GM12892 (cell line): ENCODE measurements at places on chromosomes 7 and 10.

- DNase-seq = no peak
These were observed 496.6 kb downstream of the AUTS2 start for GRCh38 chr7:70094831-70095230.

- no peak for DNase-seq
These were observed 362.8 kb upstream of the MBL2 start for GRCh38 chr10:53135213-53135896.

- DNase-seq = no peak
These were observed 94.3 kb upstream of the MYO3A start for GRCh38 chr10:25839683-25840082.

- no peak for DNase-seq
These were observed 37.7 kb downstream of the COA1 start for GRCh38 chr7:43691611-43692010.

DNA sequence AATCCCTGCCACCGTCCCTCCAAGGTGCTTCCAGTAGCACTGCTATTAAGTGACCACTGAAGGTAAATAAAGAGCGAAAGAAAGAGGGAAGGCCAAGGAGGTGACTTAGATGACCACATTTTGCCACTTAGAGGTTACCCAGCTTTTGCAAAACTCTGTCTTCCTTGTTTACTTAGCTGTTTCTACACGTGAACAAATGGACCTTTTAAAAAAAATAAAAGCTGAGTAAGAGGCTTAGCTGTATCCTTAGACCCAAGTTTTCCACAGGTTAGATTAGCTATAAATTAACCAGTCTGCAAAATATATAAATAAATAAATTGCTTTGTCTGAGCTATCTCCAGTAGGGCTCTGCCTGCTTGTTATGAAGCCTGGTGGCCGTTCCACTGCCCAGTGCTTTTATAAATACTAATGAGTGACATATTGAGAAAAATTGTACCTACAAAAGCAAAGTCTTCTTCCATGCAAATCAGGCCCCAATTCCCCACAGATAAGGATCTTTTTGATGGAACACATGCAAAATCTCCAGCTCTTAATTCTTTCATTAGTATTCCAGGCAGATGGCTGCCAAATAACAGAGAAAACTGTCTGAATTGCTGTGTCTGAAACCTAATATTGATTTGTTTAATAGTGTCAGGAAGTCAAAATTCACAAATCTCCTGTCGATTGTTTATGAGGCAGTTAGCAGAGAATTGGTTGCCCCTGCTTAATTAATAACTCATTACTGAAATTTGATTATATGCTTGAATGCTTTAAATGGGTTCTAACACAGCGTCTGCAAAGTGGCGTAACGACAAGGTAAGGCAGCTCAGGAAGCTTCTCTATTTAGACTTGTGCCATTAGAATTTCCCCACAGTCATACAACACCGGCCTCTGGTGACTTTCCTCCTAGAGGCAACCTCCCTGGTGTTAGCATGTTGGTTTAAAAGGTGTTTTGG, 176.7 kb downstream of the EMX2 start:
- no peak for DNase-seq

GRCh38 chr7:140691376-140692045, 5.0 kb upstream of the NDUFB2 start:
- DNase-seq = no peak

DNA sequence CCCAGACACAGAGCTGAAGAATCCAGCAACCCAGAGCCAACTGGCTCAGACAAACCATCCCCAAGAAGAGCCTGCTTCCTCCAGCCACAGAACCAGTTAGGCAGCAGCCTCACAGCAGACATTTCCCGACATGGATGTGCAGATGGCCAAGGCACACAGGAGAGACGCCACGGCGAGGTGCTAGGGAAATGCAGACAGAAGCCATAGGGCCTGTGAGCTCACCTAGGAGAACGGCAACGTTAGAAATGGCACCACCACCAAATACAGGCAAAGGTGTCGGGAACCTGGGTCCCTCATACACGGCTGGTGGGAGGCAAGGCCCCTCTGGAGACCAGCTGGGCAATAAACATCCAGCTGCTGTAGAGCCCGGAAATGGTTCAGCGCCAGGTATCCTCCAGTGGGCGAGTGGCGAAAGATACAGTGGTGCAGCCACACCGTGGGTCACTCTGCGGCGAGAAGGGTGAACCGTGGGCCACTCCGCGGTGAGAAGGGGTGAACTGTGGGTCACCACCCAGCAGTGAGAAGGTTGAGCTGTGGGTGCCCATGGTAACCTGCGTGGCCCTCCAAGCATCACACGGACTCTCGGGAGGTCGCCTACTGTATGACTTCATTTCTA, 31.2 kb downstream of the JAKMIP3 start:
- DNase-seq = no peak

- no peak for DNase-seq
These were observed 2.7 kb downstream of the HTR7 start for GRCh38 chr10:90855126-90855525.

DNA sequence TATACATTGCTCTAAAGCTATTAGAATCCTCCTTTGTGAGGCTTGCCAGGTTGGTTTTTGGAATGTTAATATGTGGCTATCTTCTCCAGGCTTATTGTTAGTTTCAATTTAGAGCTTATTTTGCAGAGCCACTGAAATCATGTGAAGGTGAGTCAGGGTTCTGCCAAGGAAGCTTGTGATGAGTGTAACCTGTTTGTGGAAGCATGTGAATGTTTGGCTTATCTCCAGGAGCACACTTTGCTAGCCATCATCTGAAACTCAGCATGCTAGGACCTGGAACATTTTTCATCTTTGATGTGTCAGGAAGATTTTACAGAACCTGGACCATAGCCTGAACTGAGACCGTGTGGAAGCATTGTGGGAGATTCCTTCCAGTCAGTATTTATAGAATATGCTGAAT, 197.3 kb downstream of the PPP1R9A start:
- DNase-seq = no peak

DNA sequence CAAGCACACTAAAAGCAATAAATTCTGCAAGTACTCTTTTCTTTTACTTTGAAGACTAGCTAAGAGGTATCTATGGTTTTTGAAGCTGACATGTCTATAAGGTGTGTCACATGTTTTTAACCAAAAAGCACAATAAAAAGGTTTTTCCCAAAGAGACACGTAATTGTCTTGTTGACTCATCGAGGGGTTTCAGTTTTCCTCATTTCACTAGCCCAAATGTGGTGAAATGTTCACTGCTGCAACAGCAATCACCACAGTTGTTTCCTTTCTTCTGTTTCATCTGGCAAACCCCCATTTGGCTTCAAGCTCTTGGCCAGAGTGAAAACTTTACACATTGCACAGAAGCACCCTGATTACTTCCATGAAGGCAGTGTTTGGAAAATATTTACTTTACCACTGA, 3.8 kb upstream of the HOXA4 start:
- DNase-seq = no peak

- no peak for DNase-seq
These were observed 3.2 kb downstream of the DNAJB6 start for GRCh38 chr7:157339777-157340677.

- DNase-seq = no peak
These were observed 29.3 kb downstream of the RHOBTB1 start for GRCh38 chr10:60914690-60915141.

DNA sequence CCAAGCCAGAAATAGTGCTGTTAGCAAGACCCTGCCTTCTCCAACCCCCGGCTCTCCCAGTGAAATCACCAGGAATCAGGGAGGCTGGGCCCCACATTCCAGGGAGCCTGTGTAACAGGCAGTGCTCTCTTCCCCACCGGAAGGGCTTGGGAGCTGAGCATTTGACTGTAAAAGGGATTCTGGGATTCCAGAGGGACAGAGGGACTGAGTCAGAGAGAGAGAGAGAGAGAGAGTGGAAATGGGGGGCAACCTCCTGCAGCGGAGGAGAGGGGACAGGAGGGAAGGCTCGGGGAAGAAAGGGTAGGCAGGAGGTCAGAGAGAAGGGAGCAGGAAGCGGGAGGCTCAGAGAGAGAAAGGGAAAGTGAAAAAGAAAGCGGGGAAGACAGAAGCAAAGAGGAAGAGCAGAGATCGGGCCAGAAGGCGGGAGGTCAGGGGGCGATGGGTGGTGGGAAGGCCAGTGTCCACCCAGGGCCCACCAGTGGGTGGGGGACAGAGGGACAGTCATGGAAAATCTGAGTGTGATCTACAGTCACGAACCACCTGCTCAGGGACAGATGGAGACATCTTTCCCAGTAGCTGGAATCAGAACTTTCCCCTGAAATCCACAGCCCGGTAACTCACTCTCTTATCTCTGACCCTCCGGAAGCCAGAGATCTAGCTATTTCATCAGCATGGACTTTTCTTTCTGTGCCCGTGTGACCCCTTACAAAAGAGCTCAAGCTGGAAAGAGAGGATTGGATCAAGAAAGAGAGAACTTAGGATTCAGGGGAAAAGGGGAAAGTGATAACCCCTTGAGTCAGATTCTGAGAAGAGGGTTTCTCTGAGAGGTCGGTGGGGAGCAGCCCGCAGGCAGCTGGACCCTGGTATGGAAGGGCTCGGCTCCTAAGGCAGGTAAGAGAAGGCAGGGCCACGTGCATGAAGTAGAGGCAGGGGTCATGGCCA, 4.6 kb upstream of the SERPINE1 start:
- peak; percentile 46 for DNase-seq

DNA sequence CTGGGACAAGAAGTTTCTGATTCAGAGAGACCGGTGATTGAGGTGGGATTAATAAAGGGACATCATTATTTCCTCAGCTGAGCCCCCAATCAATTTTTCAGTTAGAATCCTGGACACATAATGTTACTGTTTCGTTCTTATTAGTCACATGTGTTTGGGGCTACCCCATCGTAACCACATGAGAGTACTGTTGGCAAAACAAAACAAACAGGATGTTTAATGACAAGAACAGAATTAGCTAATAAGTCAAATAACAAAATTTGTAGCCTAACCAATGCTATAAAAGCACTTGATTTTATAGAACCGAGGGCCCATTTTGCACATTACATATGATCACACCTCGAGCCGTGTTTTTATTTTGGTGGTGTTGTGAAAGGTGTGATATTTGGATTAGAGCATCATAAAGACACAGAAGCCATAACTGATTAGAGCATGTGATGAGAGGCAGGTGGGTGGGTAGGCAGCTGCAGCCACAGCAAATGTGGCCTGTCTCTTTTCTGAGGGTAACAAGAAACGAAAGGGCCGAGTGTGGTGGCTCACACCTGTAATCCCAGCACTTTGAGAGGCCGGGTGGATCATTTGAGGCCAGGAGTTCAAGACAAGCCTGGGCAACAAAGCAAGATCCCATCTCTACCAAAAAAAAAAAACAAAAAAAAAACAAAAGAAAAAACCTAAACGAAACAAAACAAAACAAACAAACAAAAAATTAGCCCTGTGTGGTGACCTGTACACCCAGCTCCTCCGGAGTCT, 1.8 kb upstream of the VWC2 start:
- DNase-seq = no peak

GRCh38 chr10:4887501-4887900, 61.5 kb downstream of the AKR1E2 start:
- no peak for DNase-seq

GRCh38 chr10:133249975-133250754, 12.5 kb downstream of the VENTX start:
- DNase-seq = no peak

- no peak for DNase-seq
These were observed 148.1 kb downstream of the AUTS2 start for GRCh38 chr7:69746383-69746782.

GRCh38 chr7:44064791-44065430, 456 bp downstream of the PGAM2 start:
- no peak for DNase-seq

DNA sequence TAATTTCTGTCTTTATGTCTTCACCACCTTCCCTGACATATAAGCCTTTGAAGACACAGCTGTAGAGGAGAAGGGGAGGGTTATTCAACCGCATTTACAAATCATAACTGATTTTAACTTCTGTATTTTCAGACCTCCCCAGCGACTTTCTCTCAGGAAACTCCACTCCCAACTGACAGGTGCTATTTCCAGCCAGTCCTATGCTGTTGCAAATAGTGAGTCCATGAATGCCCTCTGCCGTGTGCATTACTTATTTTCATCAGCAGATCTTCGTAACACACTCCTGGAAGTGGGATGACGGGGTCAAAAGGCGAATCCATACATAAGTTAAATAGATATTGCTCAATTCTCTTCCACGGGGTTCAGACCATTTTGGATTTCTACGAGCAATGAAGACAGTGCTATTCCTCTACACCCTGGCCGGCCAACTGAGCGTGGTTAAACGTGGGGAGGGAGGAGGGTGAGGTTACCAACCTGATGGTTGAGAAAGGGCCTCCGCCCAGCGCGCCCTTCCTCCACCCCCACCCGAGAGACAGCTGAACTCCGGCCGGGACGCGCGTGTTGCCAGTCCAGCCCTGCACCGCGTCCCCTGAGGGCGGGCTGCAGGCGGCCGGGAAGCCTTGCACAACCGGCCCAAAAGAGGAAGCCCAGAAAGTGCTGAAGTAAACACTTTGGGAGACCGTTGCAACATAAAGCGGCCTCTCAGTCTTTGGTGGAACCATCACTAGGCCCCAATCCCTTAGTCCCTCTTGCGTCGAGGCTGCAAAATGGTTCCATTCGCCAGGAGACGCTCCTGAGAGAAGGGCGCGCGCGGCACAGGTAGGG, at the start of gene APBB1IP:
Gene APBB1IP (plus strand): TSS at position 705 of the 825 bp plus-strand sequence. CDS start 53,986 bp downstream, outside the sequence.
- no peak for DNase-seq

- no peak for DNase-seq
These were observed 9.3 kb downstream of the STEAP1 start for GRCh38 chr7:90163534-90163933.

DNA sequence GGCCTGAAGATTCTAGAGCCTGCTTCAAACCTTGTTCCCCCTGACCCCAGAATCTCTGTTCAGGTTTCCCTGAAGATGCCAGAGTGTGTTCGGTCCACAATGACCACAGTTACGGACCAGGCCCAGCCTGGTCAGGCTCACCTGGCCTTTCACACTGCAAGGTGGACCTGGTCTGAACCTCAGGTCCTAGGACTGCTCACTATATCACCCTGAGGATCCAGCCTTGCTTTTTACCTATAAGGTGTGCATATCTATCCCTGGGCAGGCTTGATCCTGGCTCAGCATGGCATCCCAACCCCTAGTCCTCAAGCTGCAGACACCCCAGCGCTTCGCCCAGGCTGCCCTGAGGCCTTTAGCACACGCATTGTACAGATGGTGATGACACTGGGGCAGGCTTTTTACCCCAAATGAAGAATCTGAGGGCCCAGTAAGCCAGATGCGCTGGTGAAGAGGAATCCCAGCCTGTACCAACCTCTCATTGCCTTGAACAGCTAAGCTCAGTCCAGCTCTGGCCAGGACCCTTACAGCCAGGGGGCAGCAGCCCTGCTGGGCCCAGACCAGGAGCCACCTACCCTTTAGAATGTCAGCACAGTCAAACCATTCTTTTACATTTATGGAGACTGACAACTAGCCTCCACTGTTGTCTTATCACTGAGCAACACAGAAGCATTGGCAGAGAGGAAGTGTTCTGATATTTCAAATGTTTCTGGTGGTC, 28.0 kb downstream of the MAT1A start:
- no peak for DNase-seq
